ENCODE measurements at places on chromosomes 1 and 21. TPM values are rescaled to one million over a fixed set of nuclear protein-coding genes. Genes with fewer than 3 reads are reported as not detected.

- no peak for DNase-seq
Measured at GRCh38 chr21:16993416-16994038, 519.3 kb upstream of the CXADR start.

DNA sequence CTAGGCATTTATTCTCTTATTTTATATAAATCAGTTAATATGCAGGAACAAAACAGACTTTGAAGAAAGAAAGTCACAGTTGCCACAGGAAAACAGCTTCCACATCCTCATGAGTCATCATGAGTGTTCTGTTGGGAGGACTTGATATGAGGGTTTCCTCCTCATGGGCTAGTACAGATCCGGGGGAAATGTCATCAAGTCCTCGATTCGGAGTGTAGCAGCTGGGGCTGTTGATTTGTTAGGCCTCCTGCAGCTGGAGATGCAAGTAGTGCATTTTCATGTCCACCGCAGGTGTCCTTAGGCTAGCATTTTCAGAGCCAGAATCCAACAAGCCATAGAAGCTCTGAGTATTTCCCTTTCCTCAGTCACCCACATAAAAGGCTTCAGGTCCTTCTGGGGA is 36.7 kb downstream of the ADAM30 start:
- no peak for DNase-seq

COL16A1 gene
- total RNA-seq = 12.3 TPM

TMPRSS15 gene
- not detected for total RNA-seq

DNA sequence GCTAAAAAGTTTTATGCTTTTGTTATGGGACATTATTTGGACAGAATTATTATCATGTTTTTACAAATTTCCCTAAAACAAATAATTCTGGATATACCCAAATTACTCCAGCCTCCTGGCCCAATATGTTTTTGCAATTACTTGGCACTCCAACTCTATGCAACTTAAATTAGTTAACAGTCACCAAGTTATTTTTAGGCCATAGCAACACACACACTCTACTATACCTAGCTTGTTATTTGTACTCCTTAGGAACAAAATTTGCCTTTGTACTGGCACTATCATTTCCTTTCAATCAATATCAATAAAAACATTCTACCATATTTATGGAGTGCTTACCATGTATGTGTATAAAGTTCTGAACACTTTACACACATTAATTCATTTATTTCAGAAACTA is 7.7 kb downstream of the DUSP10 start:
- no peak for DNase-seq

GRCh38 chr1:62897788-62898187 is 113.9 kb downstream of the ATG4C start:
- no peak for DNase-seq

RPE65 gene
- total RNA-seq = not detected

All from pancreas (tissue), 10 donors.